ENCODE measurements at places on chromosomes 1 and 21. TPM values are rescaled to one million over a fixed set of nuclear protein-coding genes. Genes with fewer than 3 reads are reported as not detected.

Gene DPT
- 13.0 TPM for total RNA-seq

Gene MEX3A
- not detected for total RNA-seq

Gene LEPR
- total RNA-seq, result 7.4 TPM

Gene OR2T35
- total RNA-seq, result not detected

Gene BACH1
- total RNA-seq, result 66.7 TPM
